ENCODE measurements at places on chromosomes 3 and 15.
A peak's percentile ranks its signal among the peaks of the same experiment; 100 is the strongest.

GRCh38 chr3:71069797-71070196 is 513.7 kb downstream of the FOXP1 start:
- peak; percentile 82 for DNase-seq

DNA sequence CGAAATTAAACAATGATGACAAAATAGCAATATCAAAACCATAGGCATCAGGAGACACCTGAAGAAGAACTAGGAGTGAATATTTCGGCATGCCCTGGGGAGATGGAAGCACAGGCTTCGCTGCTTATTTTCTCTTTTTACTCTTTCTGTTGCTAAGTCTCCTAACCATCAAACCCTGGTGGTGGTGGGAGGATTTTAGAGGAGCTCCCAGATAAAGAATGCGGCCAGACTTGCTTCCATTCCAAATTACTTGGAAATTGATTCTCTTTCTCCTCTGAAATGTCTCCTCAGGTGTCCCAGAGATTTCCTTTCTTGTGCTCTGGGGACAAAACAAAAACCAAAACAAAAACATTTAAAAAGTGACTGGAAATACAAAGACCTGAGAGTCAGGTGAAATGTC is 243.0 kb downstream of the KBTBD8 start:
- DNase-seq = no peak

GRCh38 chr3:197828-198491 is 1.4 kb downstream of the CHL1 start:
- DNase-seq = no peak

- peak; percentile 12 for DNase-seq
Observed at GRCh38 chr3:123282461-123282860, 80.7 kb downstream of the SEC22A start.

DNA sequence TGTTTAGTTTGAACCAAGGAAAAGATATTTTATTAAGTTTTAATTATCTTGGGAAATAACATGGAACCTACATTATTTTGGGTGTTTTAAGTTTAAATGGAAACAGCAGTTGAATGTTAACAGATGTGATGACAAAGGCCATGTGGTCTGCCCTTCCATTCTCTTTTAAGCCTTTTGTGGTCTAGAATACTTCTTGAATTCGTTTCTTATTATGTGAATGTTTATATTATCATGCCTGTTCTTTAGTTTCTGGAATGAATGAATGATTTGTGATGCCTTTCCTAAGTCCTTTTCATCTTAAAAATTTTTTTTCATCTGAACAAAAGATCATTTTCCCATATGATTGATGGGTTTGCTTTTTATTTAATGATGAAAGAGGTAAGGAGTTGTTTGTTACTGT is 44.6 kb downstream of the SNRK start:
- no peak for DNase-seq
